Adipocyte (in vitro differentiated cells): ENCODE measurements at places on chromosomes 2 and 18.
A peak's percentile ranks its signal among the peaks of the same experiment; 100 is the strongest.

- DNase-seq, result no peak
These were observed 140.8 kb downstream of the DDX1 start for GRCh38 chr2:15732341-15733077.

DNA sequence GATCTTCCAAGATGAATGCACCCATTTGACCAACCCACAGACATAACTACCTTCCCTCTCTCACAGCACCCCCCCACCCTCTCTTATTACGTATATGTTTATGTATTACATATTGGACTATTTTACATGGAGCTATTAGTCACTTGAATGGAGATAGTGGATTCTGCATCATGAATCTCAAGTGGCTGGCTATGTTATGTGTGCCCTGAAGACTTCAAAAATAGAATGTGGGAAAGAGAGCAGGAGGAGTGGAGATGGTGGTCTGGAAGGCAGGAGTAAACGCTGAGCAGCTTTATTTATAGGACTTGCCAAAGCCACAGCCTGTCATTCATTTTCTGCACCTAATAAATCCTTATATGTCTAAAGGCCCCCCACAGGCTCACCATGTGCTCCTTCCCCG lies 4.9 kb downstream of the ANTXR1 start:
- no peak for DNase-seq

- no peak for DNase-seq
These were observed 66.7 kb downstream of the SKA1 start for GRCh38 chr18:50441501-50441900.

DNA sequence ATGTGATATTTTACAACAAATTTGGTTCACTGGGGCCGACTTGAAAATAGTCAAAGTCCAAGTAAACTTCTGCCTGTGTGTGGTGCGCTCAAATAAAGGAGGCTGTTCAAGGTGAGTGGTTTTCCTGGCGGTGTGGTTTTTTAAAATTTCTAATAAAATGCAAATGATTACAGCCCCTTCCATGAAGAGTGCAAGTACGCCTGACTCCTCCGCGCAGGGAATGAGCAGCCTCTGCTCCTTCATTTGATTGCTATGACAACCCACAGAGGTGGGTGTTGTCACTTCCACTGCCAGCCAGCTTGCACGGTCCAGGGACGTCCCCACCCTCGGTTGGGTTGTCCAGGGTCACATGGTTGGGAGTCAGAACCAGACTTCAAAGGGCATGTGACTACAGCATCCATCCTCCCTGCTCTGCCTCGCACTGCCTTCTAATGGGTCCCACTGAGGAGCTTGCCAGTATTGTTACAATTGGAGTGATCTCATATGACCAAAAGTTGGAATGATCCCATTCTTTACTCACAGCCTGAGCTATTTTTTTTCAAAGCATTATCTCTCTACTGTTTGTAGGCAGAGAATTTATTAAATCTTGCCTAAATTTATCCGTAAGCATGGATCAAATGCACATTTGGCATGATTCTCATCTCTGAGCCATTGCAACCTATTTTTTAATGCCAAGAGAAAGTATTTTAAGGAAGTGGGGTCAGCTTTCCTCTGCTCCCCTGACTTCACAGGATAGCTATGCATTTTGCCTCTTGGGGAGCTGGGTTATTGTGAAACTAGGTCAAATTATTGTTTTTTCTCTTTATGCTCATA lies 121.3 kb downstream of the AGAP1 start:
- DNase-seq, result peak; percentile 92

DNA sequence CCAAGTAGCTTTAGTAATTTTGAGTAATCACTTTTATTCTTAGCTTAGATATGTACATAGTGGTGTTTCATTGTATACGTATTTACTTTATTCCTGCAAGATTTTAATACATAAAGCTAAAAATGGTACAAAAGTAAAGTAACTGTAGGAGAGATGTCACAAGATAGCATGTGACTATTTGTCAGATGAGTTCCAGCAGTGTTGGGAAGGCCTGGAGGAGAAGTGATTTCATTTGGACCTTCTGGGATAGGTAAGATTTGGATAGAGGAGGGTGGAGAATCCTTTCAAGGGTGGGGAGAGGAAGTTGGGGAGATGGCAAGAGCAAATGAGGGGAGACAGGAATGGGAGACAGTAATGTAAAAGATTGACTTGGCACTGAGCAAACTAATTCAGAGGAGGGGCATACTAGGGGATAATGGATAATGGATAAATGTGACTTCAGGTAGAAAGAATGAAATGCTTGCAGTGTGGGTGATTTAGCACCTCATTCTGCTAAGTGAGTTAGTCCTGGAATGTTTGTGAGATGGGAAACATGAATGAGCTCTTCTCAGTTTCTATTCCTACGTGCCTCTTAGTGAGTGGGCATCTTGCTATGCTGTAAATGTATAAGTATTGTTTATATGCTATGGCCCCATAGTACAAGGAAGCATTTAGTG lies 10.5 kb downstream of the WDR43 start:
- DNase-seq, result no peak

DNA sequence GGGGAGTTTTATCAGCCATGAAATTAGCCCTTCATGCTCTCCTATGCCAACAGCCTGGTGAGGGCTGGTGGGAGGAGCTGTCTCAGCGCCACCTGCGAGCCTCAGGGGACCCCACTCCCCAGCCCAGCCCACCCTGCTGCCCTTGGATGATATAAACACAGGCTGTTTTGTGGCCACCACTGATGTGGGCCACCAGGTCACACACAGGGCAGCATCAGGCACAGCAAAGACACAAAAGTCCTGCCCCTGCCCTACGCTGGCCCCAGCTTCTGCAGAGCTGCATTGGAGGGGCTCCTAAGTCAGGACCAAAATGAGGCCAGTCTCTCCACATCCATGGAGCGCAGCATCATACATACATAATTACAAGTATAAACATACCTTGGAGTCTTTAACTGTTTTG lies 110.6 kb upstream of the TEX51 start:
- no peak for DNase-seq

- DNase-seq, result no peak
These were observed 33.4 kb downstream of the MYCN start for GRCh38 chr2:15973481-15974401.

DNA sequence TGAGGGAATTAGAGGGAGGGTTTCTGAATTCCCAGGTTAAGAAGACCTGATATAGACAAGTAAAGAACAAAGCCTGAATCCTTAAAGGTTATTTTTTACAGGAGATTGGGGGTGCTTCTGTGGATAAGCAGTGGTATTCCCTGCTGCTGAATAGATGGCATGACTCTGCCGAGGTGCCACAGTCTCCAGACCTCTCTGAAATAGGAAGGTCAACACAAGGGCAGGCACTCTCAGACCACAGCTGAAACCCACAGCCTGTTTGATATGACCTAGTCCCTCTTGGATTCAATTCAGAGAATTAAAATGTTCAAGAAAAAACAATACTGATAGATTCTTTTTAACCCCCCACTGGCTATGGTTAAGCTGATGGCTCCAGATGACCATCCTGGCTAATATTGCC lies 259.3 kb downstream of the PTGR3 start:
- no peak for DNase-seq

DNA sequence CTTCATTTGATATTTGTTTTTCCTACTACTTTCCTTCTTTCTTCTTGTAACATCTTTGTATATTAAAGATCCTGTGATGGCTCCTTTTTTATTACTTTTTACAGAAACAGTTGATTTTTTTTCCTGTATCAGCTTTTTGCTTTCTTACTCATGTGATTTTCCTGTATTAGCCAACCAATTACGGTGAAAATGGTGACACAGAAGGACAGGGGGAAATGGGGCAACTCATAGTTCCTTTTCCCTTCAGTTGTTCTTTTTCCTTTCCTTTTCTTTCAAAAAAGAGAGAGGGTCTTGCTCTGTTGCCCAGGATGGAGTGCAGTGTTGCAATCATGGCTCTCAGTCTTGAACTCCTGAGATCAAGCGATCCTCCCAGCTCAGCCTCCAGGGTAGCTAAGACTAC lies 117.8 kb downstream of the ATL2 start:
- no peak for DNase-seq

DNA sequence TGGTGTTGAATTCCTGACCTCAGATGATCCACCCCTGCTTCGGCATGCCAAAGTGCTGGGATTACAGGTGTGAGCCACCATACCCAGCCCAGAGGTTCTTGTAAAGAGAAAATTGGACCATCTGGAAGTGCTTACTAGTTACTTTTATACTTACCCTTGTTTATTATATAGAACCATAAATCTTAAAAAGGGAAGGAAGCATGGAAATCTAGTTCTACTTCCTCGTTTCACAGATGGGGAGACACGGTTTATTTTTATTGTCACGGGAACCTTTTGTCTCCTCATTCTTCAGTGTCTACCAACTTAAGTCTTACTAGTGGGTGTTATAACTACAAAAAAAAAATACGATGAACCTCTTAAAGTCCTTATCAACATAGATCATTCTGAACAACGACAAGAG lies 45.8 kb upstream of the PDK1 start:
- DNase-seq, result no peak

DNA sequence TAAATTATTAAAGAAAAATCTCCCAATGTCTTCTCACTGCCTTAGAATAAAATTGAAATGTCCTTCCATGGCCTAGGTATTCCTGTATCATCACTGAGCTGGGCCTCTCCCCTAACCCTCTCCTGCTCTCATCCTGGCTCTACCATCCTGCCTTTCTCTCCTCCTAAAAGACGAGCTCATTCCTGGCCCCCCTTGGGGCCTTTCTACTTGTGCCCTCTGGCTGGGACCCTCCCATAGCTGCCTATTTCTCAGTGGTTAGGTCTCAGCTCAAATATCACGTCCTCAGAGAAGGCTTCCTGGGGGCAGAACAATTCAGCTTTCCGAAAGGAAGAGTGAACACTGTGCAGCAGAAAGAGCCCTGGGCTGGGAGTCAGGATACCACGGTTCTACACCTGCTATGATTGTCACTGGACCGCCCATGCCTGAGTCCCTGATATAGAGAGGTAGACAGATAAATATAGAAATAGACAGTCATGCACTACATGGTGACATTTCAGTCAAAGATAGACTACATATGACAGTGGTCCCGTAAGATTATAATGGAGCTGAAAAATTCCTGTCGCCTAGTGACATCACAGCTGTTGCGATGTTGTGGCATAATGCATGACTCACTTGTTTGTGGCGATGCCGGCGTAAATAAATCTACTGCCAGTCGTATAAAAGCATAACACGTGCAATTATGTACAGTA lies 9.4 kb downstream of the DNPEP start:
- DNase-seq, result no peak

DNA sequence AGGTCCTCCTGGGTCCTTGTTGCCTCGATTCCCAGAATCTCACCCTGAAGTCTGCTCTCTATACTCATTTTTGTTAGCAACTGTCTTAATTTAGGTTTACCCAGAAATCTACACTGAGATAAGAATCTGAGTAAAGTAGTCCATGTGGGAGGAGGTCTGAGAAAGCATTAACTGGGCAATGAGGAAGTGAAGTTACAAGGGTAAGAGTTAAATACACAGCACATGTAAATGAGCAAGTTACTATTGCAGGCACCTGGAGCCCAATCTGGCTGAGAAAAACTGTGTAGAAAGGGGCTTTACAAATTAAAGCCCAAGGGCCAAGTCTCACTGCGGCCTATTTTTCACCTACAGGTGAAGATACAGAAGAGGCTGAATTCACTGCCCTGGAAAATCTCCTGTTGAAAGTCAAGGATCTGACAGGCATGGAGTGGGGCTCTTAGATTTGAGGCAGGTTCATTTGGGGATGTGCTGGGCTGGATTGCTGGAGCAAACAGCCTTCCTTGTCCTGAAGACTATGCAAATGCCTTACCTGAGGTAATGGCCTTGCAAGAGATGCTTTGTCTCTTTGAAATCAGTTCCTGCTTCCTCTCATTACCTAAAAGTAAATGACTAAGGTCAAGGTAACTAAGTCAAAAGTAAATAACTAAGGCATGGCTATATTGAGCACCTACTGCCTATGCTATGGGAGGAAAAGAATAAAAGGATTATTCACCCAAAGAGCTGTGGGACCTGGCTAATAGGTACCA lies 84.4 kb upstream of the DYNAP start:
- no peak for DNase-seq

- no peak for DNase-seq
These were observed 94.9 kb upstream of the CTDP1 start for GRCh38 chr18:79584491-79585394.

GRCh38 chr18:26911840-26912239 lies 46.3 kb upstream of the AQP4 start:
- DNase-seq, result no peak

- DNase-seq, result no peak
These were observed 39.1 kb downstream of the SLC3A1 start for GRCh38 chr2:44314362-44314761.

GRCh38 chr2:67215214-67216055 lies 181.7 kb upstream of the ETAA1 start:
- peak; percentile 40 for DNase-seq

- DNase-seq, result peak; percentile 31
These were observed 265.7 kb upstream of the NT5C1B start for GRCh38 chr2:18855027-18855426.

DNA sequence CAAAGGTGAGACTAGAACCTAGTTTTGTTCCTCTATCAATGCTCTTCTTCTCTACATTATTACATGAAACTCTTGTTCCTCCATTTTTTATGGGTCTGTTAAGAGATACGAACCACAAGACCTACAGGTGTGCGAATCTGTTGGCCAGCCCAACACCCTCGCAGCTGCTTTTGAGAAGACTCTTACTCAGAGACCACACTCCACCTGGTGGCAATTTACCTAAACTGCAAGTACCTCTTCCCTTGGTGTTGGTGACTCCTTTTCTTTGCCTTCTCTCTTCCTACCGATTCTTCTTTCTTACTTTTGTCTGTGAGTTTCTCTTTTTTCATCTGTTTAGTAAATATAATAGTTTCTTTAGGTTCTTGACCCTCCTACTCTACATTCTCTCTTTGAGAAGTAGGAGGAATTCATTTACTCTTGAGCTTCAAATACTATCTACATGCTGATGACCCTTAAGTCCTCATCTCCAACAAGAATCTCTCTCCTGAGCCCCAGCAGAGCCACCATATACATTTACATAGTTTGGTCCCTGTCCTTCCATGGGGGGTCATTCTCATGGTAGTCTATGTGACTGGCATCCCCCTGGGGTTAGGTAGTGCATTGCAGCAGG lies 81.8 kb upstream of the GAREM1 start:
- DNase-seq, result peak; percentile 84

- no peak for DNase-seq
These were observed 513.2 kb downstream of the RNF144A start for GRCh38 chr2:7430421-7430868.

DNA sequence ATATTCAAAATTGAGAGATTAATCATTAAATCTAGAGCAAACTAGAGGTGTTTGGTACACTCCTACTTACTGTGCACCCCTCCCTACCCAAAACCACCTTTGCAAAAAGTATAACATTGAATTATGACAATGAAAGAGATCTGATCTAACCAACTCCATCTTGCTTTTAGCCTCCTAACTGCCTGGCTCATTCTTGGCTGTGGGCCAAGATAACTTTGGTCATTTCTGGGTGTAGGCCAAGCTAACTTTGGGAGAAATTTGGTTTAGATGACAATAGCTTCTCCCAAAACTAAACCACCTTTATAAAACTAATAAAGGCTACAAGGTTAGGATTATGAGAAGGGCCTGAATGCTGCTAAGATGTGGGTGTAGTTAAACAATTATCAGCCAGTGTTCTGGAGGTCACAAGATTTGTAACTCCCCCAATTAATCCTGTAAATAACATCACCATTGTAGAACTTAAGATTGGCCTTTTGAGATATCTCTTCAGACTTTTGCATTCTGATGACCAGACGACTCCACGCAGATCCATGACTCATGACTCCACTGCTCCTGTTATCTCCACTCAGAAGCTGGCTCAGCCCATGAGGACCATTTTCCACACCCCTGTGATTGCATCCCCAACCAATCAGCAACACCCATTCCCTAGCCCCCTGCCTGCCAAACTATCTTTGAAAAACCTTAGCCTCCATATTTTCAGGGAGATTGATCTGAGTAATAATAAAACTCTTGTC lies 160.2 kb downstream of the FBXO15 start:
- peak; percentile 26 for DNase-seq
